ENCODE measurements at places on chromosomes 2 and 18.

DNA sequence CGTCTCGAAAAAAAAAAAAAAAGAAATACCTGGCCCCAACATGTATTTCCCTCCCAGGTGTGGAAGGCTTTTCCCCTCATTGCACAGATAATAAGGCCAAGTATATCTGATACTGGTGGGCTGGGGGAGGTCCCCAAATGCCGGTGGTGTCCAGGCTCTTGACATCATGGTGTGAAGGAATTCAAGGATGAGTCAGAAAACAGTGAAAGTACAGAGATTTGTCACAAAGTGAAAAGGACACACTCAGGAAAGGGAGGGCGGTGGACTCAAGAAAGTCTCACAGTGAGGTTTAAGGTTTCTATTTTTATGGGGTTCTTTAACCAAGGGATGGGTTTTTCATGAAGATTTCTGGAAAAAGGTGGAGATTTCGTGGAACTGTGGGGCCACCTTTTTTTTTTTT is 37.8 kb upstream of the FZD5 start:
- no peak for DNase-seq

DNA sequence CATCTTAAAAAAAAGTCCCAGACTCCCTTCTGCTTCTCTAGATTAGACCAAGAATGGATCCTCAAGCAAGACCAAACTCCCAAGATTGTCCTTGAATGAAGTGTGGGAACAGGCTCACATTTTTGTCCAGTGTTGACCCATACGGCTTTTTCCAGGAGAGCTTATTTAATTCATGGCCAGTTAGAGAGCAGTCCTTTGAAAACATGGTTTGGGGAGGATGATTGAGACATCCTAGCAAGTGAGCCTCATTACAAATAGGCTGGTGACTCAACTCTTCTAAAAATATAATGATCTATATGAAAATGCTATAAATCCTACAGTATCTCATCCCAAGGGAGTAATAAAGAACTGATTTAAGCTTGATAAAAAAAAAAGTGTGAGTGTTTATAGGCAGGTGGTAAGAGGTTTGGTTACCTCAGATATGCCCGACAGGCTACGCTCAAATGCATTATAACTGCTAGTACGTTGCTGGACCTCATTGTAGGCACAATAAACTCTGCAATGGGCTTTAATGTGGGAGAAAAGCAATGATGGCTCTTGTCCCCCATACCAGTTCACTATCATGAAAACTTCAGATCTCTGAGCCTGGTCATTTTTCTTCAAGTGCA is 17.0 kb downstream of the ANKRD29 start:
- DNase-seq = no peak

DNA sequence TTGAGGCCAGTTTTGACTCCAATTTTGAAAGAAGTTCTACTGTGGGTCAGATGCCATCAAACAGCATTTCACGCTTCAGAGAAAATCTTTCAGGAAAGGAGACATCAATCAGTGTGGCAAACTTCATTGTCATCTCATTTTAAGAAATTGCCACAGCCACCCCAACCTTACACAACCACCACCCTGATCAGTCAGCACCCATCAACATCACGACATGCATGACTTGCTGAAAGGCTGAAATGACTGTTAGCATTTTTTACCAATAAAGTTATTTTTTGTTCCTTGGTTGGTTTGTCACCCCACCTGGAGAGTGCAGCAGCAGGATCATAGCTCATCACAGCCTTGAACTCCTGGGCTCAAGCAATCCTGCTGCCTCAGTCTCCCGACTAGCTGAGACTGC is 10.4 kb downstream of the DNAJC10 start:
- DNase-seq = no peak

DNA sequence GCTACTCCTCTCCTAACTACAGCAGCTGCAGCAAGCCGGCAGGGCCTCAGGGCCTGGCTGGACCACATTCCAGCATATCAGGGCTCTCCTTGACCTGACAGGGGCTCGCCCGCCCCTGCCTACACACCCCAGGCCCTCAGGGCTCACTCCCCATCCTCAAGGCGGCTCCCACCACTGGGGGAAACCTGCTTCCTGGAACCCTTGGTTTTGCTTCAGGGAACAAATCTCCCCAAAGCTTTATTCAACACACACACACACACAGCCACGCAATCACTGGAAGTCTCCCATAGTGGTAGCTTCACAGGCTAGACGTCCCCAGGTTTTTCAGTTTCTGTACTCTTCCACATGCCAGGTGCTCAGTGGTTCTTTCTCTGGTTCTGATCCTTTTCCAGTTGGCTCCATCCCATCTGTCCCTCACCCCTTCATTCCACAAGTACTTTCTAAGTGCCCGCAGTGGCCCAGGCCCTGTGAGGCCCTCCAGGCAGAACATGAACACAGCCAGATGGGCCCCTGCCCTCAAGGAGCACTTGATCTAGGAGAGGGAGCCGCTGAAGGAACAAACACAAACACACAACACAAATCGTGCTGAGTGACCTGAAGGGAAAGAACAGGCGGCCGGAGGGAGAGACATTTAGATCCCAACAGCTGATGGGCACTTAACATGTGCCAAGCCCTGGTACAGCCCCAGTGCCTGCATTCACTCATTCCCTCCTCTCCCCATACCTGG is 51.1 kb downstream of the TNS1 start:
- DNase-seq = no peak

DNA sequence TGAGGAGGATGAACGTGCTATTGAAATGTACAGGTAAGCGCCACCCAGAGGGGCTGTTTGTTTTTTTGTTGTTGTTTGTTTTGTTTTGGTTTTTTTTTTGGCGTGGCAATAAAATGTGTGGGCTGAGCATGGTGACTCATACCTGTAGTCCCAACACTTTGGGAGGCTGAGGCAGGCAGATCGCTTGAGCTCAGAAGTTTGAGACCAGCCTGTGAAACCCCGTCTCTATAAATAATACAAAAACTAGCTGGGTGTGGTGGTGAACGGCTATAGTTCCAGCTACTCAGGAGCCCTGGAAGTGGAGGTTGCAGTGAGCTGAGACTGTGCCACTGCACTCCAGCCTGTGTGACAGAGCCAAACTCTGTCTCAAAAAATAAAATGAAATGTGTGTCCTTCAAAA is 6.2 kb downstream of the PDCL3 start:
- DNase-seq = no peak

DNA sequence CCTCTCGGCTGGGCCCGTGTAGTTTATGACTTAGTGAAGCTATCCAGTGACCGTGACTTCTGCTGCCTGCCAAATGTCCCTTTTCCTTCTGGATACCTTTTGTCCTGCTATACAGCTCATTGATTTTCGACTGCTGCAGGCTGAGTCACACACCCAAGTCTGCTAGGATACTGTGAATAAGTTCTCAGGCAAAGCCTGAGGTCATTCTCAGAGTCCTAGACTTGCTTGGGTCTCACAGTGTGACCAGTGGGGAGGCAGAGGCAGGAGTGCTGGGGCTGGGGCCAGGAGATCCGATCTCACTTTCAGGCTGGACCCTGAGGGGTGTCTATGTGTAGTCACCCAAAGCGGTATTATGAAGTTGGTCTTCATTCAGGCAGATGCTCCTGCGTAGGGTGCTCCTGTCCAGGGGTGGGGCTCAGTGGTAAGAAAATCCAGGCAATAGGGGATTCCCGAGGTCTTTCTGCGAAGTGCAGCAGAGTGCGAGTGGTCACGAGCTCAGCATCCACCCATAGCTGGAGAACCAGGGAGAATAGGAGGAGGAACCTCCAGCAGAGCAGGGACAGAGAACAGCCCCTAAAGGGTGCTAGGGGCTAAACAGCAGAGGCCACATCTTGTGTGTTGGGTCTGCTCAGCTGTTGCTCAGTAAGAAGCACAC is 268.6 kb upstream of the NCKAP5 start:
- DNase-seq = no peak

DNA sequence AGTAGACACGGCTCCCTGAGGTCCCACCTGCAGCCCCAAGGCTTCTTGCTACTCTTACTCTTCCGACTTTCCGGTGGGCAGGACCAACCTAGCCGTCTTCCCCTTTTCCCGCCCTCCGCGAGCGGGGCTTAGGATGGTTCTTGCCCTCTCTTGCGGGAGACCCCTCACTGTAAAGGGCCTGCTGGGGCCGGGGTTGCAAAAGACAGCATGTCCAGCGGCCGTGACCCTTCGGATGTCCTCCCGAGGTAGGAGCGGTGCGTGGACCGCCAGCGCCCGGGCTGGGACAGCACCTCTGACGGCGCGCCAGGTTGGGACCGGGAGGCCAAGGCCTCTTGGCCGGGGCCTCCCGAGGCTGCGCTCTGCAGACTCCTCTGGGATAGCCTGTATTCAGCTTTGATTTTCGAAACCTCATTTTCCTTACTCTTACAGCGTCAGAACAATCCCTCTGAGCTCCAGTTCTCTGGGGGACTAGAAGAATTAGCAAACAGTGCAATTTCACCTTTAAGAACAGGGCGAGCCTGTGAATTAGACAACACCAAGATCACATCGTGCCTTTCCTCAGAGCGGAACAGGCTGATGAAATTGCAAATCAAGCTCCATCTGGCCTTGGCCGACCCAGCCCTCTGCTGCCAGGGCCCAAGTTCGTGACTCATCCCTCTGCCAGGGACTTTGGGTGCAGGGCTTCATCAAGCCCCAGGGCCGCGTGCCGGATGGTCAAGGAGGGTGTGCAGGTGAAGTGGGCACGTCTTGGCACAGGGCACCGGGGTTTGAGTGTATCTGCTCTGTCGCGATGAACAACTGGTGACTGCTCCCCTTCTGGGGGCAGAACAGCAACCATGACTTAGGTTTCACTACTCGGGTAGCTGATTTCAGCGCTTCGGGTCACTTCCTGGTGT is 777 bp downstream of the MOCOS start:
- DNase-seq = no peak

- DNase-seq = no peak
Observed at GRCh38 chr2:238900511-238900910, 52.6 kb downstream of the TWIST2 start.

GRCh38 chr2:150612957-150613710 is 125.7 kb upstream of the RND3 start:
- DNase-seq = no peak

GRCh38 chr2:24843330-24843860 is 50.2 kb downstream of the CENPO start:
- no peak for DNase-seq

GRCh38 chr2:84116143-84116542 is 342.9 kb downstream of the SUCLG1 start:
- DNase-seq = no peak

Data from SJCRH30 (cell line).